Naive thymus-derived CD8-positive, alpha-beta T cell (primary cell): ENCODE measurements at places on chromosomes 12 and 14.

DNA sequence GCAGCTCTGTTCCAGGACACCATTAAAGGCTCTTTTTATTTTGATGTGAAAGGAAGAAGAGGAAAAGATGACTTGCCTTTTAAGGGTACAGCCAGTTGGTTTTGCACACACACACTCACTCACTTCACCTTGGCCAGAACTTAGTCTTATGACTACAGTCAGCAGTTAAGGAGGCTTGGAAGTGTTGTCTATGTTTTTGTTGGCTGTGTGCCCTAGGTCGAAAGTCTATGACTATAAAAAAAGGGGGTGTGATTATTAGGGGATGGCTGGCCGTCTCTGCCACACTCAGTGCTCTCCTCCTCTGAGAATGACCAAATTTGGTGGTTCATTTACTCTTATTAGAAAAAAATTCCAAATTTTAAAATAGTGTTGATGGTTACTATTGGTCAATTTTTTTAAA, 139.5 kb upstream of the OTX2 start:
- no peak for DNase-seq

DNA sequence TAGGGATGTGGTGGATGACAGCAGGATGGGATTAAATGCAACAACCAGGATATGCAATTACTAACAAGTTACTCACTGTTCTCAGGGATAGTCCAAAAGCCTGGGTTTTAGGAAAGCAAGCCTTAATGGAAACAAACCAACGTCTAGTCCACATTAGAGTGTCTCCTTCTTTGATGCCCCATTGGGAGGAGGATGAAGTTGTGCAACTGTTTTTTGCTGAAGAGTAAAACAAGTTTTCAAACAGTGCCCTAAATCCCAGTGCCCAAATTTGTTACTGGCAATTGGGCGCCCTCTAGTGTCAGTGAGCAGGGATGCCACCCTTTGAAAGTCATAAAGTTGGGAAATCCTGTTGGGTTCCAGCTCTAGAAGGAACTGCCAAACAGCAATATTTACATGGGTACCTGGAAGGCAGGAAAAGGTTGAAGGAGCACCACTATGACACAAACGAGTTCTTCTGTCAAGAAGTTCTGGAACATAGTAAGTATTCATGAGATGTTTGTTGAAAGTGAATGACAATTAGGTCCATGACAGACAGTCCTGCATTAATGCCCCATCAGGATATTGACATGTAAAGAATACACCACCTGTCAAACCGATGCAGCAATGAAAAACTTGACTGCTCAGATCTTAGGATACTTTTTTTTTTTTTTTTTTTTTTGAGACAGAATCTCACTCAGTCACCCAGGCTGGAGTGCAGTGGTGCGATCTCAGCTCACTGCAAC, 11.1 kb upstream of the DPF3 start:
- DNase-seq, result peak; percentile 61

DNA sequence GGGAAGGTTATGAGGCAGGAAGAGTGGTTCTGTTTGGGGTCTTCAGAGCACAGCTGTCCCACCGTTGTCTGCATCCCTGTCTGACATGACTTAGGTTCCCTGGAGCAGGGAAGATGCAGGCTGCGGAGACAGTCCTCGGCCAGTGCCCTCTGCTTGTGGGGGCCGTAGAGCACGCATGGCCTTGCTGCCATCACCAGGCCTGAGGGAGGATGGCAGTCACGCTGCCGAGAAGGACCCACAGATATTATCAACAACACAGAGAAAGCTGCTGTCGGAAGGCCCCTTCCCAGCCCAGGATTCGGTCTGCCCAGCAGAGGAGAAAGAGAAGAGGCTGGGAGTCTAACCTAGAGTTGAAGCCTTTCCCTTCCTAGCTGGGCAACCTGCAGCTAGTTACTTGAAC, 35.0 kb downstream of the ERH start:
- DNase-seq, result no peak

DNA sequence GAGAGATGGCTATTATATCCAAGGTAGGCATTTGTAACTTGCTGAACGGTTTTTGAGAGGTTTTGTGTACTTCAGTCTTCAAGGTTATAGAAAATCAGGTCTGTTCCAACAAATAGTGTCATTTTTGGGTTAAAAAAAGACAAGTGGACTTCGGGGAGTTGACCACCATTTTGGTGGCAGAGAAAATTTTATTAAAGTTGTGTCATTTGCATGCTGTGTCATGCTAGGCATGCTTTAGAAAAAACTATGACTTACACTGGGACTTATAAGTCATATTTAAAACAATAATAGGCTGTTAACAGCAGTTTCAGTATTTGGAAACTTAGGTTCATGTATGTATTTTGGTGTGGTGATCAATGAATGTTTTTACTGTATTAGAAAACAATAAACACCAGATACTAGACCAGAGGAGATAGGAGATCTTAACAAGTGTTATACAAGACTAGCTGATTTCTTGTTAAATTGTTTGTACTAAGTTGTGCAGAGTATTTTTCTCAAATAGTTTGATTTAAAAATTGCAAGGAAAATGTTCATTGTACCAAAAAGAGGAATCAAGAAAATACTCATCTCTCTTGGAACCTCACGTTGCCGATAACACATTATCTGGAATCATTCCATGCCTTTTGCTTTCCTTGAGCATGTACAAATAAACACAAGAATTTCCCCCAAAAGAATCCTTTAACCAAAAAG, 1.4 kb downstream of the RAN start:
- no peak for DNase-seq

GRCh38 chr14:33061667-33062325, 123.1 kb downstream of the NPAS3 start:
- no peak for DNase-seq

- DNase-seq, result no peak
Measured at GRCh38 chr14:81559385-81559784, 25.7 kb upstream of the SEL1L start.

DNA sequence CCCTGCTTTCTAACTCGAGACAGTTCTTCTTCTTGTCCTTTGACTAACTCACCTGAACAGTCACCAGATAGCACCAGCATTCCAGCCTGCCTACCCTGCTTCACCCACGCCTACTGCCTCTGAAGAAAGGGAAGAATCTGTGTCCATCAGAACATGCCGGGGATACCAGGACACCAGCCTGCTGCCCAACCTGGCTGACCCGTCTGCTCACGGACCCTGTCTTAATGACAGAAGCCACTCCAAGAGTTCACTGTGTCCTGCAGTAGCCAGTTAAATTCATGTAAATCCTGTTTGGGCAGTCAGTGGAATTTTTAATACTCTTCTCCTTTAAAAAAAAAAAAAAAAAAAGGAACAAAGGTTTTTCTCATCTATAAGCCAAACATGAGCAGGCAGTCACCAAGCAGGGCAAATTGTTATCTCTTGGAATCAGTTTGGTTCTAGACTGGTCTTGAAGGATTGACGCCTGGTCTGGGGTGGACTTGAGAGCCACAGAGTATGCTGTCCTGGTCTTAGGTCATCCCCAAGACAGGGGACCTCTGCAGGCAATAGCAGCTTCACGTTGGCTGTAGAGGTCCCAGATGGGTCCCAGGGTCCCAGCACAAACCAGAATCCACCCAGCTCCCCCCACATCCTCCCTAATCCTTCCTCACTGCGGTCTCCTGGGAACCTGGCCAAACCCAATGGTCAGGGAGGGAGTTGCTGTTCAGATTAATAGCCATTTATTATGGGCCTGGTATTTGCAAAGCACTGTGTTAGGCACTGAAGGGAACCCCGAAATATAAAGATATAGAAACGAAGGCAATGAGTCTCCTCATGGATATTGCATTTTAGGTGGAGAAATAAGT, 181.1 kb upstream of the HIF1A start:
- no peak for DNase-seq

- no peak for DNase-seq
Measured at GRCh38 chr12:75655315-75655806, 144.0 kb upstream of the KRR1 start.

DNA sequence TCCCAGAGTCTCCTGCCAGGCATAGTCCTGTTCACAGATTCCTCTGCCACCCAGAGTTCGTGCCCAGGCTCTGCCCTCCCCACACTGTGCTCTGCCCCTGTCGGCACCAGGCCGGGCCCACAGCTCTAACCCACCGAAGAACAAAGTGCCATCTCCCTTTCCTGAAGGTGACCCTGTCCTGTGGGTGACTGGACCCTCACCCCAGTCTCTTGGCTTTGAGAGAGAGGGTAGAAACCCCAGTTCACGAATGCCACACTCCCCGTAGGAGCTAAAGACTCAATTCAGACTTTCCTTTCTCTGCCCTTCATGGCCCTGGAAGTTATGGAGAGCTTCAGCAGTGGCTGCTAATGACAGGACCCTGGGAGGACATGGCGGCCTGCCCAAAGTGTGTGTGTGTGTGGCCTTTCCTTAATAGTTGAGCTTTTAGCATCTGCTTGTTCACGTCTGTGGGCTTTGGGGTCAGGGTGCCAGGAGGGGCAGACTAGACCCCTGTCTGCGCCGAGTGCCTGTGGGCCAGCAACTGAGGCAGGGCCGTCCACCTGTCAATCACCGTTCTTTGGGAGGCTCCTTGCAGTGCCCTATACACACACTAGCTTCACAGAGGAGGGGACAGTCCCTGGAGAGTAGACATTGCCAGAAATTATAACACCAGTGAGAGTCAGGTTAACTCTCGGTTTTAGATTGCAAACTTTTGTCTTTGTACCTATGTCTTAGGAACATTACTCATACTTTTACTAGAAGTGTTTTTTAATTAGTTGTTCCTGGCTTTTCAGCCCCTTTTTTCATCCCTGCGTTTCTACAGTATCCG, 84.6 kb upstream of the DYNC1H1 start:
- DNase-seq, result no peak

- DNase-seq, result no peak
Measured at GRCh38 chr12:58148405-58148804, 207.0 kb downstream of the ATP23 start.

GRCh38 chr12:120257041-120257821, 8.3 kb downstream of the PXN start:
- DNase-seq, result no peak

DNA sequence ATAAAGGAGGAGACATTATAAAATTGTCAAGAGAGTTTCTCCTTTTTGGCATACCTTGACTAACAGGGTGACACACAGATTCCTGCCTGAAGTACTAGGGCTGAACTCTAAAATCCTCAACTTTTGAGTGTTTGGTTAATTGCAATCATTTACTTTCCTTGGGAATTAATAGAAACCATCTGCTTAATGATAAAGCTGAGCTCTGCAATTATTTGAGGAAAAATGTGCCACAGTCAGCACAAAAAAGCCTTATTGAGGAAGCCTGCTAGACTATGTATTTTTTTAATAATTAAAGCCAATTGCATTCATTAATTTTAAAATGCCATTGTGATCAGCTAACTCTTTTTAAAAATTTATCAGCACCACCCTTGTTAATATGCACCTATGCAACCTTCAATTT, 38.7 kb downstream of the PRICKLE1 start:
- no peak for DNase-seq

- DNase-seq, result no peak
Measured at GRCh38 chr12:89347325-89347829, 4.9 kb downstream of the DUSP6 start.

GRCh38 chr12:132142679-132143335, 1.3 kb downstream of the DDX51 start:
- no peak for DNase-seq

DNA sequence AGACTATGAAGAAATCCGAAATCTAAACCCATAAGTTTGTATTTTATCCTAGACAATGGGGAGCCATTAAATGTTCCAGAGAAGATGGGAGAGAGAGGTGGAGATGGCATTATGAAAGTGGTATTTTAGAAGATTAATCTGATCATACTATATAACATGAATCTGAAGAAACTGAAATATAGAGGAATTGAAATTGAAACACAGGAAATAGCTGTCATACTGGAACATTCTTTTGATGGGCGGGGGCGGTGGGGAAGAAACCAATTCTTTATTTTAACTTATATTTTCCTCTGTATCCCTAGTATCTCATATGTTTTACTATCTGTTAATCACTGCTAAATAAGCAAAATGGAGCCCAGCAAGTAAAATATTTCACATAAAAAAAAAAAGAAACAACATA, 27.0 kb upstream of the FOXN3 start:
- DNase-seq, result no peak

GRCh38 chr14:28769276-28769880, 2.8 kb downstream of the FOXG1 start:
- DNase-seq, result no peak

GRCh38 chr12:6452245-6452943, 552 bp downstream of the TAPBPL start:
- no peak for DNase-seq

GRCh38 chr12:116892349-116893140, 11.3 kb upstream of the HRK start:
- no peak for DNase-seq

GRCh38 chr14:32682214-32682613, 256.5 kb upstream of the NPAS3 start:
- no peak for DNase-seq

DNA sequence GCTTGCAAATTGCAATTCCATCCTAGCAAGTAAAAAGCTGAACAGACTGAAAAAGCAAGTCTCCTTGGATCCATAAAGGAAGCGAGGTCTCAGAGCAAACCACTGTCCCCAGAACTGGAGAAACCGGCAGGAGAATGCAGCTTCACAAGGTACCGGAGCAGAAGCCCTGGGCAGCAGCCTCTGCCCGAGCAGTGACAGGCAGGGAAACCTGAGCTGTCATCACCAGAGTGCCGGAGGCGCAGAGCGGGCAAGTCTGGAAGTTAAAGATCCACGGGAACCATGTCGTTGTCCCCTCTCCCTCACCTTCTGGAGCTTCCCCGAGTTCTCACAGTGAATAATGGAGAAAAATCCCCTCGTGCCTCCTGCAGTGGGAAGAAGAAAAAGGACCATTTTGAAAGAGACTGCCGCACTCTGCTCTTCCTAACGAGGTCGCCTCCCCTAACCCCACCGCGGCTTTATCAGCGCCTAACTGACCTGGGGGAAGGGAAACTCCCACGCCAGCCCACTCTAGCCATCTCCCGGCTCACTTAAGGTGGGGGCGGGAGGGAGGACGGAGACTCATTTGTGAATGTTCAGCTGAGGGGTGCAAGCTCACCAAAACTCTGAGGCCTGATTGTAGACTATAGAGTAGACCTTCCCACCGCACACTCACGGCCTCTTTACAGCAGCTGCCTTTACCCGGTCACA, 27.8 kb downstream of the FBXL14 start:
- no peak for DNase-seq

- no peak for DNase-seq
Measured at GRCh38 chr12:62847709-62848108, 87.2 kb downstream of the PPM1H start.

- DNase-seq, result no peak
Measured at GRCh38 chr14:78417532-78417931, 247.4 kb downstream of the NRXN3 start.
